ENCODE measurements at places on chromosomes 16 and 17.
A peak's percentile ranks its signal among the peaks of the same experiment; 100 is the strongest.

GRCh38 chr16:1645914-1646525 is 32.1 kb upstream of the JPT2 start:
- DNase-seq, result no peak

DNA sequence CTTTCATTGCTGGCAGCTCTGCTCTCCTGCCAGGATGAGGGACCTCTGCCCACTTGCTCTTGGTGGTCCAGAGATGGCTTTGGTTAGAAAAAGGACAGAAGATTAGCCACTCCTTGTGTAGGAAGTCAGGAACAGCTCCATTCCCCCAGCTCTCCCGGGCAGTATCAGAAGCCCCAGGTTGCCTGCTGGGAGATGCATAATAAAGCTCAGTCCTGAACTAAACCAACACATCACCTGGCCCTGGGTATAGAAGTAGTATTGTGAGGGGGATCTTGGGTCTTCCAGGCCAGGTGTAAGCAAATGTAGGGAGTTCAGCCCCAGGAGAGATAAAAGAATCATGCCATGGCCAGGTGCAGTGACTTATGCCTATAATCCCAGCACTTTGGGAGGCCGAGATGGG is 52.4 kb downstream of the NEUROD2 start:
- no peak for DNase-seq

DNA sequence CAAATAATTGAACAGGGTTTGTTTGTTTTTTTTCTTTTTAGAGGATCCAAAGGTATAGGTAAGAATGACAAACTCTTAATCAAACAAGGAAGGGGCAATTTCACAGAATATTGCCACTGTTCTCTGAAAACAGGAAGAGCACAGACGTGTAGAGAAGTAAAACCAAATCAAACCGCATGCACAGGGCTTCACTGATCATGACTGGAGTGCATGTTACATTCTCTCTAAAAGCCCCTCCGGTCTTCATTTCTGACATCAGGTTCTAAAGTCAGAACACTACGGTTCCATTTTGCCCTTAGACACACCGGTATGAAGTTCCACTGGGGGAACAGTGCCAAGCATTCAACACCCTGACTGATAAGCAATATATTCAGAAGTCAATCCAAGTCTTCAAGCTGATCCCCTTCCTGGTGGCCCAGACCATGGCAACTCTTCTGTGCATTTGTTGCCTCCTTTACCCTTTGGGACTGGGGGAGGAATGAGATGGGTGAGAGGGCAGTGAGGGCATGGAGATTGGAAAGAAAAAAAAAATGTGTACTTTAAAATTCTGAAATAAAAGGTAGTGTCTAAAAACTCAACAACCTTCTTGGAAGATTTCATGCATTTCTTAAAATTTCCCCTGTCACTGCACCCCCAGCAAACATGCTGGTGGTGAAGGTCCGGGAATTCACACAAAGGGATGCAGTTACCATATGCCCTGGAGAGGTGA is 1.4 kb downstream of the MMD start:
- DNase-seq, result no peak

DNA sequence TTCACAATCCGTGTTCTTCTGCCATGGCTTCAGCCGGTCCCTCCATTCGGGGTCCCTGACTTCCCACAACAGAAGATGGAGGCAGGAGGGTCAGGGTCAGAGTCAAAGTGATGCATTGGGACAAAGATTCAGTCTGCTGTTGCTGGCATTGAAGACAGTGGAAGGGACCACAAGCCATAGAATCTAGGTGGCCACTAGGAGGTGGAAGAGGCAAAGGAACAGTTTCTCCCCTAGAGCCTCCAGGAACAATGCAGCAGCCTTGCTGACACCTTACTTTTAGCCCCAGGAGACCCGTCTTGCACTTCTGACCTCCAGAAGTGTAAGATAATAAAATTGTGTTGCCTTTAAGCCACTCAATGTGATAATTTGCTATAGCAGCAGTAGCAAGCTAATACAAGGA is 55.9 kb downstream of the MFSD11 start:
- peak; percentile 26 for DNase-seq

DNA sequence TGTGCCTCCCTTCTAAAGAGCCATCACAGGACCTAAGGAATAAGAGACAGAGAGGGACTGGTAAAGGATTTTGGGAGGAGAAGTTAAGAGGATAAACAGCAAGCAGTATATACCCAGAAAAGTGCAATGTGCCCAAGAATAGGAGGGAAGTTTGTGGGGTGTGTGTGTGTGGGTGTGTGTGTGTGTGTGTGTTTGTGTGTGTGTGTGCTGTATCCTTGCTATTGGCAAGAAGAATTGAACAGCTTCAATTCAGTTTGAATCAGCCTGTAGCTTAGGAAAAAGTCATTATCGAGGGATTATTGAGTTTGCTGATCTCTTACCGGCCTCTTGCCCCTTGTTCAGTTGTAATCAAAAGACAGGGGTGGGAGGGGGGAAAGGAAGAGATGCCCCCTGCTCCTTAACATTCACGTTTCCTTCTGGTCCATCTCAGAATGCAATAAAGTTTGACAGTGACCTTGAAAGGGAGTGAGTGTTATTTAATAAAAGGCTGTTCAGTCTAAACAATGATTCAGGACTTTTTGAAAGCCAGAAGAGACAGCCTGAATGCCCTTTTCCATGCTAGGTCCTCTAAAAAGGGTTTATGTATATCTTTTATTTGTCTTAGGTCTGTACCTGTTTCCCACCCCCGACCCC is 23.9 kb upstream of the MAPT start:
- no peak for DNase-seq

GRCh38 chr16:49588026-49588425 is 214.4 kb downstream of the C16orf78 start:
- no peak for DNase-seq

GRCh38 chr17:49494986-49495841 is at the start of gene NGFR:
TSS of gene NGFR (plus strand) at chr17:49495293. CDS start at chr17:49495418, 125 bp downstream.
- DNase-seq, result no peak

GRCh38 chr17:81245024-81245664 is 6.0 kb downstream of the NDUFAF8 start:
- peak; percentile 47 for DNase-seq

- no peak for DNase-seq
Measured at GRCh38 chr16:19210968-19211367, 42.9 kb downstream of the SYT17 start.

DNA sequence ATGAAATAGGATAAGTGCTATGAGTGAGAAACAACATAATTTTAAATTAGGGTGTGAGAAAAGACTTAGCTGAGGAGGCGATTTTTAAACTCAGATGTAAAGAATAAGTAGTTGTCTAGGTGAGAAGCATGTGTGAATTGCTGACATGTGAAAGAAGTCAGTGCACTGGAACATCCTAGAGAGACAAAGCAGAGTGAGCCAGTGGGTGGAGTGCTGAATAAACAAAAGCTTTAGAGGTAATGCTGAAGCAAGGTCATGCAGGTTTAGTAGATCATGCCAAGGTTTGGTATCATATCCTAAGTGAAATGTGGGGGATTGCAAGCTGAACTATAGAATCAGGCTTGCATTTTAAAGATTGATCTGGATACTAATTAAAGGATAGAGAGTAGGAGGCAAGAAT is 89.4 kb downstream of the KIF2B start:
- DNase-seq, result no peak

DNA sequence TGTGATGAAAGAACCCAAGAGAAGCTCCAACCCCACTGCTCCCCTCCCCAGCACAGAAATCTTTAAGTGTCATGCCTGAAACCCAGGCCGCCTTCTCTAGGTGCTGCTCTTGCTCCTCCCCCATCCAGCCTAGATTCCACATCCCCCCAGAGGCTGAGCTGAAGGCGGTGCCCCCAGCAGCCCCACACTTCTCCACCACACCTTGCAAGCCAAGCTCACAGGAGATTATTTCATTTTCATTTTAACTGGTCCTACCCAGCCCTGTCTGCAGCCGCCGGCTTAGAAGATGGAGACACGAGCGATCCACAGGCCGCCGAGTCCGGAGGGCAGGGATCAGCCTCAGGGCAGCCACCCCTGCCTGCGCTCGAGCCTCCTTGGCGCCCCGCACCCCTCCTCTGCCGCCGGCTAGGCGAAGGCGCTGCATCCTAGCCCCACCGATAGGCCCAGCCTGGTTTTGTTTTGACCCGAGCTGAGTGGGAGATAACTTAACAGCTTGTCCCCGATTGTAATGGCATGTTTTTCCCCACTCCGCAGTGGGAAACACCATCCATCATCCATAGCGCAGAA is 125.3 kb downstream of the RBFOX3 start:
- no peak for DNase-seq

GRCh38 chr17:48558057-48558830 is 13.3 kb upstream of the HOXB2 start:
- DNase-seq, result no peak

DNA sequence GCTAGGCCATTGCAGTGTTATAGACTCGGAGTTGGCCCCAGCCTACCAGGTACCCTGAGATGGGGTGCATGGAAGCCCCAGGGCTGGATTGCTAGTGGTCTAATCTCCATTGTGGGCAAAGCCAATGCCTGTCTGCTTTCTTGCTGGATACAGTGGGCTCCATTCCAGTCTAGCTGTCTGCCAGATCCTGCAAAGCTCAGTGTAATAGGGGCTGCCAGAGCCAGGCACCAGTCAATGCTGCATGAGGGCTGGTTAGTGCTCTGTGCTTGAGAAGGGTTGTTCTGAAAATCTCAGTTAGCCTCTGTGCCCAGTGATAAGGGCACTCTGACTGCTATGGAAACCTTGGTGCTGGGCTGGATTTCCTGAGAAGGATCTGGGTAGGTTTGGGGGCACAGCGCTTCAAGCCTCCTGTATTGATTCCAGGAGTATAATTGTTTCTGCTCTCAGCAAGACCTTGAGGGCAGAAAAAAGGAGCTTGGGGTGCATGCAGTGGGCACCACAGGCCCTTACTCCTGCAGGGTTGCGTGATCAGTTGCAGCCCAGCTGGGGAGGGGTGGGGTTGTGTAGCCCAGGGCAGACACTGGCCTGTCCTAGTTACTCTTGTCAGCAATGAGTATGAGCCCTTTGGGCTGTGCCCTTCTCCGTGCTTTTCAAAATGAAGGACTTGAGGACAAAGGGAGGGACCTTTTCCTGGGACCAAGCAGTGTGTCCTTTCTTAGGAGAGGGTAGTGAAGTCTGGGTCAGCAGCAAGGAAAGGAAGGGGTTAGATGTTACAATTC is 19.0 kb downstream of the SMPD3 start:
- no peak for DNase-seq

DNA sequence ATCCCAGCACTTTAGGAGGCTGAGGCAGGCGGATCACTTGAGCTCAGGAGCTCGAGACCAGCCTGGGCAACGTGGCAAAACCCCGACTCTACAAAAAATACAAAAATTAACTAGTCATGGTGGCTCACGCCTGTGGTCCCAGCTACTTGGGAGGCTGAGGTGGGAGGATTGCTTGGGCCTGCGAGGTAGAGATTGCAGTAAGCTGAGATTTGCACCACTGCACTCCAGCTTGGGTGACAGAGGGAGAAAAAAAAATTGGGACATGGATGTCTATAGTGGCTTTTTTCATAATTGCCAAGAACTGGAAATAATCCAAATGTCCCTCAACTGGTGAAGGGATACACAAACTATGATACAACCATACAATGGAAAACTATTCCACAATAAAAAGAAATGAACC is 28.6 kb downstream of the OSBPL7 start:
- DNase-seq, result no peak

GRCh38 chr16:89157778-89158177 is 13.8 kb upstream of the CDH15 start:
- no peak for DNase-seq

DNA sequence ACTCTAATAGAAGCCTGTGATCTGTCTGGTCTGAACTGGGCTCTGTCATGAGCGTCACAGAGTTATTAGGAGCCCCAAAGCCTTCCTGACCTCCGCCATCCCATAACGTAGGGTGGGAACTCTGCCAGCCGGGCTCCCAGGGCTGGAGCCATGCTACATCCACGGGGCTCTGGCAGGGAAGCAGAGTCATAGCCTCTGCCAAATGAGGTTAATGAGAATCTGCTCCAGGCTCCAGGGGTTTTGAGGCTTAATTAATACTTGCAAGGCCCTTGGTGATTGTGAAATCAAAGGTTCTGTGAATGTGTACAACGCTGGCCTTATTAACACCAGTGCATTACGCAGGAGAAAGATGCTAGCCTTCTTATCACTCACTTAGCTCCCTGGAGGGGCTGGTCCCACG is 42.4 kb upstream of the ZFP90 start:
- DNase-seq, result no peak

DNA sequence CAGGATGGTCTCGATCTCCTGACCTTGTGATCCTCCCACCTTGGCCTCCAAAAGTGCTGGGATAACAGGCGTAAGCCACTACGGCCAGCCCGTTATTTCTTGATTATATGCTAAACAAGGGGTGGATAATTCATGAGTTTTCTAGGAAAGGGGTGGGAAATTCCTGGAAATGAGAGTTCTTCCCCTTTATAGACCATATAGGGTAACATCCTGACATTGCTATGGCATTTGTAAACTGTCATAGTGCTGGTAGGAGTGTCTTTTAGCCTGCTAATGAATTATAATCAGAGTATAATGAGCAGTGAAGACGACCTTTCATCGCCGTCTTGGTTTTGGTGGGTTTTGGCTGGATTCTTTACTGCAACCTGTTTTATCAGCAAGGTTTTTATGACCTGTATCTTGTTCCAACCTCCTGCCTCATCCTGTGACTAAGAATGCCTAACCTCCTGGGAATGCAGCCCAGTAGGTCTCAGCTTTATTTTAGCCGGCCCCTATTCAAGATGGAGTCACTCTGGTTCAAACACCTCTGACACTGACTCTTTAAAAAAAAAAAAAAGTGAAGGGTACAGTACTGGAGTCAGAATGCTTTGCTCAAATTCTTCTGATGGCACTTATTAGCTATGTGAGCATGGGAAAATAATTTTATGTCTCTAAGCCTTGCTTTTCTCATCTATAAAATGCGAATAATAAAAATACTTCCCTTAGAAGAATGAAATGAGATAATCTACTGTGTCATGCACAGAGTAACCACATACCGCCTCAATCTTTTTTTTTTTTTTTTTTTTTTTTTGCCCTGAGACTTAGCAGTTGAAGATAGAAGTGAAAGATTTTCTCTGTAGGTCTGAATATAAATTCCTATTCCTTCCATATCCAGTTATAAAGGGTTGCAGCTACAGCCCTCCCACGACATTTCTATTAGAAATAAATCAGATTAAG is 5.1 kb upstream of the CALCOCO2 start:
- DNase-seq, result no peak

DNA sequence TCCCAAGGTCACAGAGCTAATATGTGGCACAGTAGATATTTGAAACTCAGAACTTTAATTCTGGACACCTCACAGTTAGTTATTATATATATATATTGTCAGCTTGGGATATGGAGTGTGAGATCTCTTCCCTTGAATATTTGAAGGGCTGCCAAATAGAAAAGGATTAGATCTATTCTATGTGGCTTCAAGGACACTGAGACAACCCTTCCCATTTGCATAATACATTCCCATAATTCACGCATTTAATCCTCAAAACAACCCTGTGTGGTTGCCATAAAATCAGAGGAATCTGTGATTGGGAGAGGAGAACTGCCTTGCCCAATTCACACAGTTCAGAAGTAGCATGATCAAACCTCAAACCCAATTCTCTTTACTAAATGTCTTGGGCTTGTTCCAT is 365.8 kb upstream of the DYNLRB2 start:
- DNase-seq, result no peak

- DNase-seq, result no peak
Measured at GRCh38 chr17:64005734-64006167, 7.6 kb downstream of the PRR29 start.
